ENCODE measurements at places on chromosomes 6 and 20.
A peak's percentile ranks its signal among the peaks of the same experiment; 100 is the strongest.

GRCh38 chr20:50518270-50518721 lies 8.1 kb downstream of the PTPN1 start:
- no peak for DNase-seq

DNA sequence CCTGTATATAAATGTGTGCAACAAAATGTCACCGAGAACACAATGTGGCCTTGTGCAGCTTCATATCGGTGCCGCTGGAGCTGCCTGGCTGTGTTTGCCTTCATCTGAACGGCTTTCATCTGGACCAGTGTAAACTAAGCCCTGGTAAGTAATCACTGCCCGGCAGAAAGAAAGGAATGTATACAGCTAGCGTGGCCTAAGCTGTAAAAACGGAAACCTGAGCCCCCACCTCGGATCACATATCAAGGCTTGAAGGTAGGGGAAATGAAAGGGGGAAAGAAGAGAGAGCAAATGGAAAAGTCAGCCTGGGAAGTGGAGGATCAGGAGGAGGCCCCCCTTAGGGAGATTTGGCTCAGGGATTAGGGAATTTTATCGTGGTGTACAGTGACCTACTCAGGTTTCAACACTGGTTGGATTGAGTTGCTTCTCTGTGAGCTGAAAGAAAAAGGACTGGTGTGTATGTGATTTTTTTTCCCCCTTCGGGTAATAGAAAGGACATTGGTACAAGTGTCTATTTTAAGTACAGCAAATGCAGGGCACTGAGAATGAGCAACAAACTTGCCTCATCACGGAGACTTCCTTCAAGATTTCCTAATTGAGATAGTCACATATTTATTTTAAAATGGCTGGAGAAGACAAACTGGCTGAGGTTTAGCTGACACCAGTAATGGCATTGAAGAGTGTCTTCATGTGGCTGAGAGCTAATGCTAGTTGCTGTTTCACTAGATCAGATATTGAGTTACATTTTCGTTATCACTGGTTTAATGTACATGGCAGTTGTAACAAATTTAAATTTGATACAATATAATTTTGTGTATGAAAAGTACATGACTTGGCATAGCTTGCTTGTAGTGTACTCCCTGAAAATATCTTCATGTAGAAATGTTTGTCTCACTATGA lies 3.5 kb downstream of the SOBP start:
- DNase-seq: no peak

DNA sequence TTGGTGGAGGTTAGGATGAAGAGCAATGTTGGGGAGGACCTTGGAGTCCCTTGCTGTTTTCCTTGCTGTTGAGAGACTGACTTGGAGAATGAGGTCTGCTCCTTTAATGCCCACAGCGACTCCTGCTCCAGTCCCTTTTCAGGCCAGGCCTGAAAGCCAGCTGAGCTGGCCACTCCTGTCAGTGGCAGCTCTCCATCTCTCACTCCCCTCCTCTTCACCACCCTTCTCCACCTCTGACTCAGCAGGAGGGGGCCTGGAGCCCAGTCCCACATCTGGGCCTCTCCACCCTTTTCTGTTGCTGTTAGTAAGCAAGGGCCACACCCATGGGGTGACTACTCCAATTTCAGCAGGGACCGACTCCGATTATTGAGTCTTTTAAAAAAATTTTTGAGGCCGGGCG lies 2.2 kb downstream of the SNX21 start:
- DNase-seq: no peak

DNA sequence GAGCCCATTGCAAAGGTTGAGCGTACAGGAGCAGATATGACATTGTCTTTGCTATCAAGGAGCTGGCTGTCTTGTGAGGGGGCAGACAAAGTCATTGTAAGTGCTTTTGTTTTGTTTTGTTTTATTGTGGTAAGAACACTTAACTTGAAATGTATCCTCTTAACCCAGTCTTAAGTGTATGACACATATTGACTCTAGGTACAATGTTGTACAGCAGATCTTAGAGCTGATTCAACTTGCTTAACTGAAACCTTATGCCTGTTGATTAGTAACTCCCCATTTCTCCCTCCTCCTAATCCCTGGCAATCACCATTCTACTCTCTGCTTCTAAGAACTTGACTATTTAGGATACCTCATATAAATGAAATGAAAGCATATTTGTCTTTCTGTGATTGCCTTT lies 429.0 kb downstream of the BMP2 start:
- no peak for DNase-seq

GRCh38 chr20:42887281-42887680 lies 302.4 kb downstream of the PTPRT start:
- DNase-seq: no peak

- no peak for DNase-seq
These were observed 289.0 kb downstream of the SYNE1 start for GRCh38 chr6:152348116-152348515.

- DNase-seq: no peak
These were observed 18.6 kb downstream of the MOXD1 start for GRCh38 chr6:132382630-132383175.

DNA sequence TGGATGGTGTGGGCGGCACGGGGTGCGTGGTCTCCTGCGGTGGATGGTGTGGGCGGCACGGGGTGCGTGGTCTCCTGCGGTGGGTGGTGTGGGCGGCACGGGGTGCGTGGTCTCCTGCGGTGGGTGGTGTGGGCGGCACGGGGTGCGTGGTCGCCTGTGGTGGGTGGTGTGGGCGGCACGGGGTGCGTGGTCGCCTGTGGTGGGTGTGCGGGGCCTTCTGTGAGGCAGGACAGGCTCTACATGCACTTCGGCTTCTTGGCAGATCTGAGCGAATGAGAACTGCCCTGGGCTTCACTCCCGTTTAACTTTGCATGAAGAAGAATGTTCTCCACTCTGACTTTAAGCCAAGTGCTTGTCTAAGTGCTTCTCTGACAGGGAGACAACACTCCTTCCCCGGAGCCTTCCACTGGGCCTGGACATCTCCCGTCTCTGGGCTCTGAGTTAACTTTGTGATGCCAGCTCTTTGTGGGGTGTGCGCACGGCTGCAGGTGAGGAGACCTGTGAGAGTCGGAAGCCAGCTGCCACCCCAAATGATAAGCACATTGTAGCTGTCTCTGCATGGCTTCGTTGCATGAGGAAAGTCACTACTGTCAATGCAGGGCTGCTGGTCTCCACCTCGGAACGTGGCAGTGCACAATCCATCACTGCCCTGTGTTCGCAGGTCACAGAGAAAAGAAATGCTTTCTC lies 244.8 kb downstream of the DLL1 start:
- no peak for DNase-seq

DNA sequence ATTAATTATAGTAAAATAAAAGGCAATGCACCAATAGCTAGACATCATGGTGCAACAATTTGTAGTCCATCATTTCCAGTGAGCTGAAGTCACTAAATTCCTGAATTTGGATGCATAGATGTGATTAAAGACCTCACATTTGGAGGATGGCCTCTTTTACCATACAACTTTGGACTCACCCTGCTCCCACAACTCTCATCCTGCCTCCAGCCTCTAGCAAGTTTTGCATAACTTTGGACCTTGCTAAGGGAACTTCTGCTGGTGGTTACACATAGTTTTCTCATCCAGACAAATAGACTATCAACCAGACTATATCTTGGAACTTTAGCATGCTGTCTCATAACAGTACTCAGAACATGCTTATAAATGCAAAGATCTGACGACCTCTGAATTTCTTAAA lies 12.8 kb upstream of the ELOVL2 start:
- DNase-seq: no peak

GRCh38 chr20:45407067-45407745 lies 883 bp upstream of the DBNDD2 start:
- no peak for DNase-seq

- DNase-seq: peak; percentile 62
These were observed 282.1 kb downstream of the UST start for GRCh38 chr6:149028767-149029405.

GRCh38 chr20:38049800-38050199 lies 16.3 kb downstream of the RPRD1B start:
- no peak for DNase-seq

GRCh38 chr6:814378-815347 lies 121.7 kb upstream of the EXOC2 start:
- no peak for DNase-seq

- no peak for DNase-seq
These were observed 46.6 kb upstream of the TMEM30A start for GRCh38 chr6:75331151-75331550.

DNA sequence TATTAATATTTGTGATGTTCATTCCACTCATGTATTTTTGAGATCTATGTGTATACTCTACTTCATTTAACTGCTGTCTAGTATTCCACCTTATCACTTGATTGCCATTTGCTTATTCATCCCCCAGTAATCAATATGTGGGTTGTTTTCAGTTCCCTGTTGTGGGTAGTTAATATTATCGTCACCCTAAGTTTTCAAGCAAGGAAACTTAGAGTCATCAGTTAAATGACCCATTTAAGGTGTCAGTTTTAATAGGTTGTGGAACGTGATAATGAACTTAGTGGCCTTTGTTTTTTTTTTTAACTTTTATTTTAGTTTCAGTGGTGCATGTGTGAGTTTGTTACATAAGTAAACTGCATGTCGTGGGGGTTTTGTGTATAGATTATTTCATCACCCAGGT lies 90.3 kb downstream of the SLC24A3 start:
- DNase-seq: no peak

DNA sequence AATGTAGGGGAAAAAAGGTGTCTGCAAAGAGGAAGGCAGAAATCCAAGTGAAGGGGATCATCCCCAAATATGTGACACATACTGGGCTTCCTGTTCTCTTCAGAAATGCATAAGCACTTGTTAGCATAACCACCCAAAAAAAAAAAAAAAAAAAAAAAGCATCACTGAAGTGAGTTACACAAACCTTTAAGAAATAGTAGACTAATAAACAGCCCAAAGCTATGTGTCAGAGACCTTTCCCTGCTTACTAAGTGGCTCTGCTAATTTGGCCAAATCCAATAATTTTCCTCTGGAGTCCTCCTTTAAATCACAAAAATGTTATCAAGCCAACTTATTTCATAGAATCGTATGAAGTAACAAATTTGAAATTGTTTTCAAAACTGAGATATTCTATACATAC lies 7.5 kb upstream of the DST start:
- no peak for DNase-seq

DNA sequence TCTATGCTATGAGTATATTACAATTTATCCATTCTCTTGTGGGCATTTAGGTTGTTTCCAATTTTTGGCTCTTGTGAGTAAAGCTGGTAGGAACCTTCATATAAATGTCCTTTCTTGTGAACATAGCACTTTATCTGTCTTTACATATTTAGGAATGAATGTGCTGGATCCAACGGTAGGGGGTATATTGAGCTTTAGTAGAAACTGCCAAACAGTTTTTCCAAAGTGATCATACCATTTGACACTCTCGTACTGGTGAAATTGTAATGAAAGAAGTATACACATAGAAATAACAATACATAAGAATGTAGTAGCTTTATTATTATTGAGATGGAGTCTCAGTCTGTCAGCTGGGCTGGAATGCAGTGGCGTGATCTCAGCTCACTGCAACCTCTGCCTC lies 30.9 kb upstream of the ARMH2 start:
- DNase-seq: no peak

- DNase-seq: no peak
These were observed 23.9 kb downstream of the GNAS start for GRCh38 chr20:58876437-58876836.

DNA sequence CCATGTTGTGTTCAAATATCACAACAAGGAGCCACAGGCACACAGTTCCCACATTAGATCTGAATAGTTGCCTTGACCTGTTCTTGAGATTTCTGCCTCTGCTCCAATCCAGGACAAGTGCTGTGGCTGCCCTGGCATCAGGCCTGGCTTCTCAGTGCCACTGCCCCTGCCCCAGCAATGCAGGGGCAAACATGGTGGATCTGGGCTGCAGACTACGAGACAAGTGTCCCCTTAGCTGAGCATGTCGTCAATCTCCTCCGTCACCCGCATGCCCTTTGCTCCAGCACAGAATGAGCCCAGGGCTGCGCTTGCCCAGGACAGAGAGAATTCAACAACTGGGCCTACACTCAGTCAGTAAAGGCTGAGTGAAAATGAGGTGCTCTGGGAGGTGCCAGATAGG lies 201.6 kb downstream of the SYNDIG1 start:
- no peak for DNase-seq

DNA sequence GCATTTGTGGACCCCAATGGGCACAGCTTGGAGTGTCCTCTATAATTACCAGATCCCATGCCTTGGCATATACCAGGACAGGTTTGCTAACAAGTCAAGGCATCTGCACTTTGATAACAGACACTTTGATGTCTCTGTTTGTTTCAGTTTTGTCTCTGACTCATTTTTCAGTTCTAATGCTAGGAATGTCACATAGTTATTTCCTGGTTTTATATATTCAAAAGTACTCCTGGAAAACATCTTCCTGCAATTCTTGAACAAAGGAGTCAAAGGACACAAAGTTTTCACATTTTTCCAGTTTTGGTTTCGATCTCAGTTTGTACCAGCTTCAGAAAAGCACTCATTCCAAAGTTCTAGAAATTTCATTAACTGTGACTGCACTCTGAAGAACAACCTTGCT lies 188.1 kb downstream of the FOXC1 start:
- no peak for DNase-seq

DNA sequence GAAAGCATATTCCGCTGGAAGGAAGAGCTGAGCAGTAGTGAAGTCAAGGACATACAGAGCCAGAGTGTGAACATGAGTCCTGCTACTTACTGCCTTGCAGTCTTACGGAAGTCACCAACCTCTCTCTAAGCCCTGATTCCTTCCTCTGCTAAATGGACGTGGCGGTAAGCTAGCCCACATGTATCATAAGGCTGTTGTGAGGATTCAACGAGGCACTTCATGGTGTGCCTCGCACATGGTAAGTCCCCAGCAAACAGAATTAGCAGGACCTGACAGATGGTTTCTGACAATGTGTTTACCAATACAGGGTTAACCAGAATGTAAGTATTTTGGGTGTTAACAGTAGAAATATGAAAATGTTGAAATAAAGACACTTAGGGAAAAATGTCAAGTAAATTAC lies 93.2 kb downstream of the IRF4 start:
- no peak for DNase-seq

DNA sequence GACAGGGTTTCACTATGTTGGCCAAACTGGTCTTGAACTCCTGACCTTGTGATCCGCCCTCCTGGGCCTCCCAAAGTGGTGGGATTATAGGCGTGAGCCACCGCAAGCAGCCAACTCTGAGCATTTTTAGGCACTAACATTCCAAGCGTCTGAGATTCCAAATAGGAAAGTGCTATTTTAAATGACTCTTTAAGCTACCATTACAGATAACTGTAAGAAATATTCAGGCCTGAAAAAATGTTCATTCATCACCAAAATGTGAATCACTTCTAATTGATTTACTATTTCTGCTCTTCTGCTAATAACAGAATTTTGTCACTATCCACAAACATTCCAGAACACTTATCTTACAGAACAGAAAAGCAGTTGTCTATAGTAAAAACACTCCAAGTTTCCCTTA lies 106.5 kb downstream of the BACH2 start:
- no peak for DNase-seq

- no peak for DNase-seq
These were observed 242.4 kb downstream of the OGFRL1 start for GRCh38 chr6:71531006-71531405.

All from stimulated activated CD4-positive, alpha-beta T cell treated with anti-CD3 and anti-CD28 coated beads, Interleukin-2, amount 100 ng/mL, for 4 hours (primary cell).